CD4-positive, CD25-positive, alpha-beta regulatory T cell (primary cell): ENCODE measurements at places on chromosomes 5 and 9. TPM values are rescaled to one million over a fixed set of nuclear protein-coding genes. Genes with fewer than 3 reads are reported as not detected.

Gene ESM1
- 0.68 TPM for polyA plus RNA-seq

Gene PCDHGB2
- polyA plus RNA-seq: not detected

Gene MSMP
- 0.69 TPM for polyA plus RNA-seq

Gene AIF1L
- not detected for polyA plus RNA-seq

Gene LPAR1
- not detected for polyA plus RNA-seq

Gene CNTRL
- polyA plus RNA-seq: 15.9 TPM

Gene HK3
- polyA plus RNA-seq: 0.09 TPM

Gene MROH2B
- not detected for polyA plus RNA-seq

Gene C9
- not detected for polyA plus RNA-seq

Gene SOWAHA
- not detected for polyA plus RNA-seq

Gene CDKN2A
- 9.6 TPM for polyA plus RNA-seq

Gene TAS2R1
- polyA plus RNA-seq: not detected

DNA sequence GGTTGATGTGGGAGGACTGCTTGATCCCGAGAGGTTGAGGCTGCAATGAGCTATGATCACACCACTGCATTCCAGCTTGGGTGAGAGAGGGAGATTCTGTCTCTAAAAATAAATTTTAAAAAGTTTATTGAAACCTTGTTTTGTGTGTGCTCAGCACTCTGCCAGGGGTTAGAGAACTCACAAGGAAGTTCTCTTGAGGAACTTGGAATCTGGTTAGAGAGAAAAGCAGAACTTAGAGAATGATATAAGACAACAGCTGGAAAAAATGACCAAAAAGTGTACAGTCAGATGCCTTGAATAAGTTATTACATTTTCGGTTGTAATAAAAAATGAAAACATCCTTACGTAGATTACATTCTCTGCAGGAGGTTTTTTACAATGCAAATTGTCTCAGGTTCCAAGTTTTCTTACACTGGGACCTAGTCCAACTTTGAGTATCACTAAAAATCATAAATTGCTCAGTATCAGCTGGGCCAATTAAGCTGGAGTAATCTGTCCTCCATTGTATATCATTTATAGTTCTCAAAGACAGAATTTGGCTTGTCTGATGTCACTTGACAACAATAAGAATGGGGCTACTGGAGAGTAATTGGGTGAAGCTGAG lies 21.7 kb upstream of the TENT2 start:
- DNase-seq: no peak

DNA sequence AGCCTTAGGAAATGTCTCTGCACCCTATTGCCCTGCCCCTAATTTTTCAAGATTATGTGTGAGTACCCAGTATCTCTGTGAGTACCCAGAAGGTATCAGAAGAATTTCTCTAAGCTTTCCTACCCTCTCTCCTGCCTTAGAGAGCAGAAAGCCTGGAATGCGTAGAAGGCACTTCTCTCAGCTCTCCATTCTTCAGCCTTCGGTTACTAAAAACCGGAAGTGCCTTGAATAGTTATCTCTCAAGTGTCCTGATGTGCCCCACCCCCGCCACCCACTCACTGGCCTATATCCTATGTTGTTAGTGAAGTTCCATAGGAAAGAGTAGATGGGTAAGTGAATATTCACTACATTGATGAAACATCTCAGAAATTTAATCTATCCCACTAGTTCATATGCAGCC lies 210.7 kb upstream of the CDH10 start:
- DNase-seq: no peak

GRCh38 chr5:127076315-127077129 lies 3.2 kb upstream of the C5orf63 start:
- DNase-seq: no peak

- DNase-seq: no peak
Measured at GRCh38 chr5:143041-143440, 48.3 kb upstream of the LRRC14B start.

- no peak for DNase-seq
Measured at GRCh38 chr5:68729678-68730077, 364.1 kb upstream of the SLC30A5 start.

DNA sequence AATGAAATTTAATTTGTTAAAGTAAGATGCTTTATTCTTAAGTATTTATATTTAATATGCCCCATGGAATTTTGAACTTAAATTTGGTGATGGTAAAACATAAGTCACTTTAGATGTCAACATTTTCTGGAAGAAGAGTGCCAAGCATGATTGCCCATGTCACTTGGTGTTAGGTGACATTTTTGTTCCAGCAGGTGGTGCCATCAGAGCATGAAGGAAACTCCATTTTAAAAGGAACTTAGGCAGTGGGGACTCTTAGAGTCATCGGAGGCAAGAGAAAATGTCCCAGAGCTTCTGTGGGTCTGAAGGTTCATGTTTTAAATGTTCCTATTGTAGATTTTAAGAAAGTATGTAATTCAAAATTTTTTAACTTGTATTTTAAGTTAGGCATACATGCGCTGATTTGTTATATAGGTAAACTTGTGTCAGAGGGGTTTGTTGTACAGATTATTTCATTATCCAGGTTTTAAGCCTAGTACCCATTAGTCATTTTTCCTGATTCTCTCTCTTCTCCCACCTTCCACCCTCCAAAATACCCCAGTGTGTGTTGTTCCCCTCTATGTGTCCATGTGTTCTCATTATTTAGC lies 789.3 kb downstream of the SEMA5A start:
- DNase-seq: no peak

- no peak for DNase-seq
Measured at GRCh38 chr5:15887093-15887492, 292.5 kb downstream of the MARCHF11 start.

GRCh38 chr5:154476354-154477205 lies 1.4 kb downstream of the HAND1 start:
- DNase-seq: no peak

DNA sequence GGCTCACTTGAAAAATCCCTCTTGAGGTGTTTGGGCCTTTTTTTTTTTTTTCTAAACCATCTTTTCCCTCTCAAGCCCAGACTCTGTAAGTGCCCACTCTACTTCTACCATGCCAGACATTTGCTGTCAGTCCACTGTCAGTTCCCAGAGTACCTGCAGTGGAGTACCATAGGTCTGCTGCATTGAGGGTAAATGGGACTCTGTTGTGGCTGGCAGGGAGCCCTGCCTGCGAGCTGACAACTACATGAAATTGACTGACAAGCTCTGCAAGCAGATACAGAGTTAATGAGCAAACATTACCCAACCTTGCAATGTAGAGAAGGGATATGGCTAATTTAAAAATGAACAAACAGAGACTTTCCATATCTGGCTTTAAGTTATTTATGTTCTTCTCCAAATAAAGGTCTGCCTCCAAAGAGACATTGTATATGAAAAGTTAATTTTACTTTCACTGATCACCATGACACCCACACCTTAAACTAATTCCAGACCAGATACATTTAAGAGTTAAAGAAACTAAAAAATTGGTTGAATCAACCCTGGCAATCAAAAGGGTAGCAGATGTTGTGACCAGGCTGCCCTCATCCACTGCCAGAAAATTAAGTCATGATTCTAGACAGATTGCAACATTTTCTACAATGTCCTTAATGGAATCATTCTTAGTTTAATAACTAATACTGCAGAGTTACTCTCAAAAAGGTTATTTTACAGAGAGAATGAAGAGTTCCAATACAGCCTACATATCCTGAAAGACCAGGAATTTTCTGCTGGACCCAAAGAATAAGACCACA lies 100.4 kb upstream of the PAM start:
- DNase-seq: no peak

DNA sequence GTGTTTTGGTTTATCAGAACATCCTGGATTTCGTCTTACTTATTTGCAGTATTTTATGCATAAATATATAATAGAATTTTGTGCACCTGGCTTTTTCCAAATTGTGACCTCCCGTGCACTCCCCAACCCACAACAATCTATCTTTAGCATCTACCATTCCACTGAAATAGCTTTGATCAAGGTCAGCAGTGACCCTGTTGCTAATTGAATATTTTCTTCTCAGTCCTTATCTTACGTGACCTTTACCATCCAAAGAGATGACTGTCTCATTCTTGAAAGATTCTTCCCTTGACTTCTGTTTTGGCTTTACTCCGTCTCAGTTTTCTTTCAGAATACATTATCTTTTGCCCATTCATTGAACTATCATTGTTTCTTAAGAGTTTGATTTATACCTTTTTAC lies 18.4 kb downstream of the NDUFS4 start:
- DNase-seq: no peak

GRCh38 chr9:121640491-121641223 lies 10.8 kb upstream of the DAB2IP start:
- no peak for DNase-seq

DNA sequence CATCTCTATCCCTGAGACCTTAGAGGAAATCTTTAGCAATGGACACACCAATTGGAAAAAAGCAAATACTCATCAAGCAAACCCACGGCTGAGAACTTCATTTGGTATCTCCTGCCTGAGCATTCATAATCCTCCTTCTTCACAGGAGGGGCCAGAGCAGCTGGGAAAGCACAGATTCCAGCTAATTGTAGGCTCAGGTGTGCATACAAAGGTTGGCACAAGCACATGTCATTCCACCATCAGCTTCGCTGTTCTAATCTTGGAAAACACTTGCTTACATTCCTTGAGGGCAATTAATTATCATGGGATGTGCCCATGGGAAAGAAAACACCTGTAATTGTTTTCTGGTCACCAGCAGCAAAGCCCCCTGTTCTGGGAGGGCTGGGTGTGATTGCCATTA lies 376.6 kb downstream of the SPOCK1 start:
- DNase-seq: no peak

DNA sequence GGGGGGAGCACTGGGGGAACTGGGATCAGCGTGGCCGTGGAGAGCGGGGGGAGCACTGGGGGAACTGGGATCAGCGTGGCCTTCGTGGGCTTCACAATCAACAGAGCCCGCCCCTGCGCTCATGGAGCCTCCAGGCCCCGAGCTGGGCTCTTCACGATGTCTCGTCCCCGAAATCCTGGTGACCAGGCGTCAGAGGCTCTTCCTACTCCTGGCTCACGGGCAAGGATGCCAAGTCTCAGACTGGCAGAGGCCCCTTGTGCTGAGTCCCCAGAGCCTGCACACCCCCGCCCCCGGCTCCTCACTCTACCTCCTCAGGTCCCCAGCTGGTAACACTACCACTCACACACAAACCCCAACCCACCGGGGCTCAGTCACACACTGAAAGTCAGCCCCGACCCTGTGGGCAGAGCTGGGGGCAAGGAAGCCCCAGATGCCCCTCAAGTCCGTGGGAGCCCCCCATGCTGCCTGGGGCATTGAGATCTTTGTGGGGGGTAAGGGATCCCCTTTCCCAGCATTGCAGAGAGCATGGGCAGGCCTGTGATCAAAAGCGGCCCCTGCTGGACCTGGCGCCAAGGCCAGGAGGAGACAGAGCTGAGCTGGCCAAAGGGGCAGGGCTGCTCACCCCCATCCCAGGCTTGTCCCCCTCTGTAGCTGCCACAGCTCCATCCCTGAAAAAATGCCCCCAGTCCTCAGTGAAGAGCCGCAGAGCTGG lies 26.7 kb downstream of the LHX3 start:
- DNase-seq: no peak

- DNase-seq: no peak
Measured at GRCh38 chr5:135454946-135455345, 2.8 kb upstream of the TIFAB start.

DNA sequence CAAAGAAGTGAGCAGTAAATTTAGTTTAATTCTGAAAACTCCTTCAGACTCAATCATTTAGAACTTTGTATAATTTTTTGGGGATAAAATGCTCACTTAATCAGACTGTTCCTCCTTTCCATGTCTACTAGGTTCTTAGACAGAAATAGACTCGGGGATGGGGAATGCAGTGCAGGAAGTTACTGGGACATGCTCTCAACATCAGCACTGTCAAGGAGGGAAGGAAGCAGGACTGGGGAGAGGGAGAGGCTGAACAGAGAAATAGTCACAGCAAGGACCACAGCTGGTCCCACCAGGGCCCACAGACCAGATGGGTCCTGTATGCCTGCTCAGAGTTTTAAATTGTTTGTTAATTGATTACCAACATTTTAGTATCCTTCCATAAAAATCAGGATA lies 310.1 kb upstream of the MSX2 start:
- no peak for DNase-seq

DNA sequence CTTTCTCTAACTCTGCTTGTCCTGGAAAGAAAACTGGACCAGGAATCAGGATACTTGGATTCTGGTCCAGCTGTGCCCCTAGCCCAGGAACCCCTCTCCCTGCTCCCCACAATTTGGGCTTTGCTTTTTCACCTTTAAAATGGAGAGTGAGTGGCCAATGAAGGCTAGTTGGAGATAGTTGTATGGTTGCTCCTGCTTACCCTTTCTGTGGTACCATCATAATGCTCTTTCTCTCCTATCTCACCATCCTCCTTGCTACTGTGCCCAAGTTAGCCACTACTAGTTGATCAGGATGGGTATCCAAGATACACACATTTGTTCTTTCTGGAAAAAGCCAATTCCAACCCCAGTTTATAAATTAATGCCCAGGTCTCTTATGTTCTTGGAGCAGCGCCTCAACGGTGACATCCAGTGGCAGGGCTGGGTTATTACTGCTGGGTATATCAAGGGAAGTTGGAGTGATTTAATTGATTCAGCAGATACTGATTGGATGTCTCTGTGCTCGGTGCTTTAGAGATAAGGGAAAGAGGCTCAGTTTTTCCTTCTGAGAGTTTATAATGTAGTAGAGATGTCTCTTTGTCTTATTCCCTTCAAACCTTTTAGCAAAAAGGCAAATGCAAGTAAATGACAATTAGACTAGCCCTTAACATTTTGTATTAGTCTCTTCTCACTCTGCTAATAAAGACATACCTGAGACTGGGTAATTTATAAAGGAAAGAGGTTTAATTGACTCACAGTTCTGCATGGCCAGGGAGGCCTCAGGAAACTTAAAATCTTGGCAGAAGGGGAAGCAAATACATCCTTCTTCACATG lies 38.5 kb downstream of the FAXDC2 start:
- peak; percentile 76 for DNase-seq

GRCh38 chr5:118447350-118447749 lies 541.0 kb downstream of the DTWD2 start:
- DNase-seq: no peak

DNA sequence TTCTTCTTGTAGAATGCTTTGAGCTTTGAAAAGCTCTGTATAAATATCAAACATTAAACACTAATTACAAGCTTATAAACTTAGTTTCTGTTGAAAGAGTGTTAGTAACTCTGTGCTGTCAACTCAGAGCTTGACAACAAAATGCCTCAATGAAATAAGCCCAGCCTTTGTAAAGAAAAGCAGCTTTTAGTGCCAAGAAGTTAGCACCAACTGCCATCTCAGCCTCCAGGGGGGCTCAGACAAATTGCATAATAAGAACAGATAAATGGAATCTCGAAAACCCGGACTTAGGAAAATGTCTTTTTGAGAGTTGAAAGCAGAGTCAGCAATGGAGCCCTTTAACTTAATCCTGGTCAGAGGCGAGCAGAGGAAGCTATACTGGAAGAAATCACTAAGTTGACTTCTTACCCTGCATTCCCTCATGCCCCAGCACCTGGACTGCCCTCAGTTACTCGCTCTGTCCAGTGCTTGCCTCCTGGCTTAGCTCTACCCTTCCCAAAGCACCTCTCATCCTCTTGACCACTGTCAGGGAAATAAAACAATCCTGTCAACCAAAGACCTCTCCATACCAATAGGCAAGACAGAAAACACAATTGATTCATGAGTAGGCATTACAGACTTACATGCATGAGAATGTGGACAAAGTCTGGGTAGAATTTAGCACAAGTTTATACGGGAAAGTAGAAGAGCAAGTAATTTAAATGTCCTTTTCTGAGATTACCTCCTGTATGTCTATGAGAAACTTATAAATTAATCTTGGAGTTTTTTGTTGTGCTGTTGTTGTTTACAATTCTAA lies 352.7 kb downstream of the ZNF608 start:
- no peak for DNase-seq
